Activated CD4-positive, alpha-beta T cell treated with anti-CD3 and anti-CD28 coated beads for 1 hour (primary cell): ENCODE measurements at places on chromosomes 16 and 17.

DNA sequence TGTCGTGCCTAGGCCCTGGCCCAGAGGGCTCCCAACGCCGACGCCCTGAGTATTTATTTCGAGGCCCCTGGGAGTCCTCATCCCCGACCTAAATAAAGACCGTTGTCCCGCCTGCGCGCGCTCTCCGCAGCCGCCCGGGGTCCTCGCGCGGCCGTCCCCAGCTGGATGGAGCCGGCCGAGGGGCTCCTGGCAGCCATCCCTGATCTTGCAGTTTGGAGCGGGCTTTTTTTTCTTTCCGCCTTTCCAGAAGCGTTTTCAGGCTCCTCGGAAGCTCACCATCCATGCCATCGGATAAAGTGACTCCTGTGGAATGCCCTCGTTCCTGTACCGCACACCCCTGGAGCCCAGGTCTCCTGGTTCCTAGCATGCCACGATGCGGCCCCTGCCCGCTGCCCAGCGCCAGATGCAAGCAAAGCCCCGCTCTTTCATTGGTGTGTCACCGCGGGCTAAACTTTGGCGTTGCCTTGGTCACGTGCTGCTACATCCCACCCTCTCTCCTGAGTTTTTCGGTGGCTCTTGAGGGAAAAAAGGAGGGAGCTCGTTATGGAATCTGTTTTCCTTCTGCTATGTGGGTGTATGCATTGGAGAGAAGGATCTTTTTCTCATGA is 716 bp downstream of the TMEM94 start:
- DNase-seq, result no peak

DNA sequence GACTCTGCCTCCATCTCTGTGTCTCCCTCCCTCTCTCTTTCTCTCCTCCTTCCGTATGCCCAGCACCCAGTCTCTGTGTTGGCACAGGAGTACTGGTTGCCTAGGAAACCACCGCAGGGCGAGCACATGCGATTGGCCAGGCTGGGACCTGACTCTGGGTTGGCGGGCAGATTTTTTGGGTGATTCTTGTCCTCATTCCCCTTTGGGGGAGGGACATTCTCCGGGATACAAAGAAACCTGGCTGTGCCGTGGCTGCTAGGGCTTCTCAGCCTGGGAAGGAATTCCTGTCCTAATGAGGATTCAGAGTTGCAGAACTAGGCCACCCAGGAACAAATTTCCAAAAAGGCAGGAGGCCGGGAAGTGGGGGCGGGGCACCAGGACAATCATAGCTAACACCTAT is 168.9 kb downstream of the SHISA9 start:
- no peak for DNase-seq

GRCh38 chr16:24151482-24151939 is 104.6 kb upstream of the CACNG3 start:
- peak; percentile 7 for DNase-seq

GRCh38 chr17:12990926-12991325 is 26.9 kb downstream of the ELAC2 start:
- DNase-seq, result no peak

DNA sequence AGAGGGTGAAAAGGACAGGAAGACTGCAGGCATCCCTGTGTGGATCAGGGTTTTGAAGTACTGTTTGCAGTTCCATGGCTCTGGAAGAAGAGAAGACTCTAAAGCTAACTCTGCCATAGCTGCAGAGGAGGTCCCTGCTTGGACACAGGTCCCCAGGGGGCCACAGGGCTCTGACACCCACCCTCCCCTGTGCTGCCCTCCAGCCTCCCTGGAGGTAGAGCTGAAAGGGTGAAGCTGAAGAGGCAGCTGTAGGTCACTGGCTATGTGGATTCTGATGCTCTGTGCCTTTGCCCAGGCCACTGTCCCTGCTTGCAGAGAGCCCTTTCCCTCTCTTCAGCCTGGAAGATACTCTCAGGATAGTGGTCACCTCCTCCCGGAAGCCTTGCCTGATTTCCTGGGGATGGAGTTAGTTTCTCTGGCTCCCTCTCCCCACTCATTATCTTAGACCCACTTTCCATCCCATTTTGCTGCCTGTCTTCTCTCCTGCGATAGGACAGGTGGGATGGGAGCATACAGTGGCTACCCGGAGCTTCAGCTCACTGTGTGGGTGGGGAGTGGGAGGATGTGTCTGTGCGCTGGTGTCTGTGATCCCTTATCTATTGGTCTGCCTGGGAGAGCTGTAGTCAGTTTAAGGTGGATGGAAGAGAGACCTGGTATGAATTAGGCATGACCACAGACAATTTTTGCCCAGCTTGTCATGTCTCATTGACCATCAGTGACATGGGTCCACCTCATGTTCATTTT is 89.8 kb upstream of the TMEM97 start:
- no peak for DNase-seq

DNA sequence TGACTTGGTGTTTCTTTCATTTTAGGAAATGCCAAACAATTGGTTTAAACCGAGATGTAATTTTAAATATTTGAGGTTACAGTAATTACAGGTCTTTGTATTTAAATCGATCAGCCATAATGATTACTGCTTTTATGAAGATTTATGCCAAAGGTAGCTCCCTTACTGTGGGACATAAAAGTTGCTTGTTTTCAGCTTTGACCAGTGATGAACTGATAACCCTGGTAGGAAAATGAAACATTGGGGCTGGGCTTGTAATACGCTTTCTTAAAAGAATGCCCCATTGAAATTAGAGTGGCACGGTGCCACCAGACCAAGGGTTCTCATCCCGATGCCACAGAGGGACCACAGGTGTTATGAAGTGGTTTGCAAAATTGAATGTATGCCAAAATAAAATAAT is 7.3 kb downstream of the TNRC6A start:
- DNase-seq, result no peak

- DNase-seq, result no peak
Observed at GRCh38 chr17:78988152-78988551, 8.4 kb upstream of the LGALS3BP start.

- DNase-seq, result no peak
Observed at GRCh38 chr16:72983241-72983640, 64.7 kb downstream of the ZFHX3 start.

GRCh38 chr17:14427900-14428647 is 127.2 kb downstream of the HS3ST3B1 start:
- peak; percentile 16 for DNase-seq

GRCh38 chr17:10807704-10808128 is 3.8 kb upstream of the TMEM238L start:
- no peak for DNase-seq
